ENCODE measurements at places on chromosomes 2 and 18.
A peak's percentile ranks its signal among the peaks of the same experiment; 100 is the strongest.

DNA sequence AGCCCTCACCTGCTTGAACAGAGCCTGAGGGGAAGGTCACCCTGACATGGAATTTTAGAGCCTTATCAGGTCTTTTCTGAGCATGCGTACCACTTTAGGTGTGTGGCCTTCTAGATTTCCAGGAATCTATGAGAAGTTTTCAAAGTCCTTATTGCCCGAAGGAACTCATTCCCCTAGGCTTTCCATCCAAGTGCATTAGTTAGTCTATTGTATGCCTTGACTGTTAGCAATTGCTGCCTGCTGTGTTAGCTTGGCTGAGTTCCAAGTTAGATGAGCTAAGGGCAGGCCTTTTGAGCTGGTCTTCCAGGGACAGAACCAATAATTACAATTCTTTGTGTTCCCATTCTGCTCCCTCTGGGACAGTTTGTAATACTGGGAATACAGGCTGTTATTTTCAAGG is 30.8 kb upstream of the PUM2 start:
- DNase-seq: no peak

DNA sequence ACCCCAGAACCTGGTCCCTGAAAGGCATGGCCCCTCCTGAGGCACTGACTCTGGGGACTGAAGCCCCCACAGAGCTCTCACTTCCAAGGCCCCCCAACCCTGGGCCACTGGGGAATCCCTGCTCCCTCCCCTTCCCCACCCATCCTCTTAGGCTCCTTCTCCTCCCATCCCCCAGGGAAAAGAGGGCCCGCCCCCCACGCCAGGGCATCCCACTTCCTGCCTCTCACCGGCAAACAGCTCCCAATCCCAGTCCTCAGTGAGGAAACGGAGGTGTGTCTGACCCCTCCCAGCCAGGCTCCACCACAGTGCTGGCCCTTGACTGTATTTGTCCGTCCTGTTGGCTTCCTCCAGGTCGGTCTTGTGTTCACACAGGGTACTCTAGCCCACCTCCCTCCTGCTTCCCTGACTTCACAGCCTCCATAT is 35.0 kb upstream of the PTMA start:
- peak; percentile 89 for DNase-seq

DNA sequence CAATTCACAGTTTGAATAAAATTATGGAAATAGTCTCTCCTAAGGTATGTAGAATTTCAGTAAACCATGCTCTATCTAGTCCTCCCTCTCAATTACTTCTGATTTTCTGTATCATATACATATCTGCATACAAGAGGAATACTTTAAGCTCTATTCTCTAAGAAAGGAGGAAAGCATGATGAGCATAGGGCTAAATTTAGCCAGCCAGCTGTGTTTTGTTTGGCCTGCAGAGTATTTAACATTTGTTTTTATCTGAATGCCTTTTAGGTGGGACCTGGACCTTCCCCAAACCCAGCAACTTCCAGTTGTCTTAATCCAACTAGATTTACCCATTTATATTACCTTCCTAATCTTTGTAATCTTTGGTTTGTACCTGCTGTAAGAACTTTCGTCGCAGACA is 42.2 kb upstream of the FAM117B start:
- DNase-seq: no peak

DNA sequence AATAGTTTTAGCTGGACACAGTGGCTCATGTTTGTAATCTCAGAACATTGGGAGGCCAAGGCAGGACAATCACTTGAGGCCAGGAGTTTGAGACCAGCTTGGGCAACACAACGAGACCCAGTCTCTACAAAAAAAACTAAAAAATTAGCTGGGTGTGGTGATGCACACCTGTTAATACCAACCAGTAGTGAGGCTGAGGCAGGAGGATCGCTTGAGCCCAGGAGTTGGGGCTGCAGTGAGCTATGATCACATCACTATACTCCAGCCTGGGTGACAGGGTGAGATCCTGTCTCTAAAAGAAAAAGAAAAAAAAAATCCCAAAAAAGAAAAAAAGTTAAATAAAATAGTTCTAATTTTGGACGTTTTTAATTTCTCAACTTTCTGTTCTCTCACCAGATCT is 68.7 kb downstream of the MAP4K3 start:
- no peak for DNase-seq

DNA sequence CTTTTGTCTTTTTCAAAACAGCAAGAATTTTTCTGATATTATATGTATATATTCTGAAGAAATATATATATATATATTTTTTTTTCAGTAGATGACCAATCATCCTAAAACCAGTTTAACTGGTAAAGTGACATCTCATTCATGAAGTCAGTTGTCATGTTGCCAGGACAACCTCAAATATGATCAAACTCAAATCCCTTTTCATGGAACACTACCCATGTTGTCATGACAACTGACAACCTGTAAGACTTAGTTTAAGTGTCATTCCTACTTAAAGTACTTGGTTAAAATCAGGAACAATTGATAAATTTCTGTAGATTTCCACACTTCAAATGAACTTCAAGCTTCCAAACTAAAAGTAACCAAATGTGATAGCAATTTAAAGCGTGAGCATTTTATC is 101.8 kb upstream of the ERBB4 start:
- no peak for DNase-seq

- DNase-seq: no peak
Measured at GRCh38 chr2:178093471-178093870, 18.8 kb upstream of the RBM45 start.

DNA sequence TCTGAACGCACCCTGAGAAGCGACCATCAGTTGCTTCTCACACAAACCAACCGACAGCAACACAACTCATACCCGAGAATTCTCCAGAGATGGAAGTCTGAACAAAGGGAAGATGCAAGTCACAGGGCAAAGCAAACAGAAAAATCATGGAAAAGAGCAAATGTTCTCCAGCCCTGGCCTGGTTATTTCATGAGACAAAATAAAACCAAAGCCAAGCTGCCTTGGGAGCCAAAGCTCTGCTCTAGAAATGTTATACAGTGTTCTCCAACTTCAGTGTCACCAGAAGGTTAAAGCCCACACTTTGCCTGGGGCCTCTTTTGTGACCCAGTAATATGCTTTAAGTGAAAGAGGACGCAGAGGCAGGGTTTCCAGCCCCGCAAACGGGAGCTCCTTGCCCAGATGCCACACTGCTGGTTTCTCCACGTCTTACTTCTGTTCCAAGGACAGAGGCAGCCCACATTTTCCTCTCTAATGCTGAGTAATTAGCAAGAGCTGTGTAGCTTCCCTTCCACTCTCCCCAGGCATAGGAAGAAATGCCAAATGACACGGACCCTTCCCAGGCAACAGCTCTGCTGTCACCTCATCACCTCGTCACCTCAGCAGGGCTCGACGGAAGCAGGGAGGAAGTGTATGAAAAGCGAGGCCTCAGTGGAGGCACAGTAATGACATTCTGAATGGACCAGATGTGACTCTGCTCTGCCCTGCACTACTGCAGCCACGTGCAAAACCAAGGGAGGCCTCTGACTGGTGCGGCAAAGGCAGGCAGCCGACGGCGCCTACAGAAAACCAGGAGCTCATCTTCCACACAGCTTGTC is 64.7 kb downstream of the FBXO15 start:
- DNase-seq: no peak

- DNase-seq: no peak
Measured at GRCh38 chr2:62192811-62193210, 3.1 kb upstream of the B3GNT2 start.

- DNase-seq: no peak
Measured at GRCh38 chr2:183089192-183089851, 10.8 kb downstream of the DUSP19 start.

DNA sequence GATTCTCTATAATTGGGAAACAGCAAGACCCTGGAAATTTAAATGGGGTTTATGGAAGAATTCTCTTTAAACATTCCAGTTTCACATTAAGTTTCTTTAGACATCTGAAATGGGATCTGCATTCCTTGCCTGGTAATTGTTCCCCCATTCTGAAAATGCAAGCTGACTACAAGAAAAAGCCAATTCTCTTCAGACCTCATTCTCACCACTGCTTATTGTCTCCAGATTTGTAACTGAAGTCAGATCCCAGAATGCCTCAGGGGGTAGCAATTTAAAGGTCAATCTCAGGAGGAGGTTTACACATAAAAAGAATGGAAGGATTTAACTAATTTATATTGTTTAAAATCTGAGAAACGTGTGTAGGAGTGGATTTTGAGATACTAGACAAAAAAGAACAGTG is 41.2 kb downstream of the COL3A1 start:
- DNase-seq: no peak

DNA sequence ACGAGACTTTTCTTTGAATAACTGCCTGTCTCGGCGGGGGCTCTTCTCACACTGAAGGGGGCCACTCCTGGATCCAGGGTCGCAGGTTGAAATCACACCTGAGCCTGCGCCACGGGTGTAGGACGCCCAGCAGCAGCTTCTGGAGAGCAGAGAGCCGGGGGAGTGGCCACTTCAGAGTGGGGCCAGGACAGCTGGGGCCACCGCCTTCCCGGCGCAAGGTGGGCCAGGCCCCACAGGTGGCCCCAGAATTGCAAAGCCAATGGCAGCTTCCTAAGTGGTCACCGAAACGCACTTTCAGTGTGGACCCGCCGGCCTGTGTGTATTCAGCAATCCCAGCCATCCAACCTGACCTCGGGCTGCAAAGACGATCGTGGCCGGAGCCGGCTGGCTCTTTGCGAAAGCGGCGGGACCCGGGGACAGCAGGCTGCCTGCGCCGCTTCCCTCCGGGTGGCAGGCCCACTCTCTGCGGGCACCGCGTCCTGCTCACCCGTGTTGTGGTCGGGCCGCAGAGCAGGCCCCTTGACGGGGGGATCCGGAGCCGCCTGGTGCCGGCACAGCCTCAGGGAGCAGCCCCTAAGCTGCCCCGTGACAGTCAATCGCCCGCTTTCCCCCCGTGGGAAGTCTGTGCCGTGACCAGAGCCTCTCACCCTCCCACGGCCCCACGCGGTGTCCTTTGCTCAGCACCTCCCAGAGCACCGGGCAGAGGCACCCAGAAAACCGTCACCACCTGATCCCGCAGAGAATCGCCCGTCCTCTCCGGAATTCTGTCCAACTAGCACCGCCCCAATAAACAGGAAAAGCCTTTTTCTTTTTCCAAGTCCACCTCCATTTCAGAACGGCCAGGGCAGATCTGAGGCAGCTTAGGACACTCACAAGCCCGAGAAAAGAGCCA is 144.7 kb downstream of the ZNF516 start:
- DNase-seq: no peak

DNA sequence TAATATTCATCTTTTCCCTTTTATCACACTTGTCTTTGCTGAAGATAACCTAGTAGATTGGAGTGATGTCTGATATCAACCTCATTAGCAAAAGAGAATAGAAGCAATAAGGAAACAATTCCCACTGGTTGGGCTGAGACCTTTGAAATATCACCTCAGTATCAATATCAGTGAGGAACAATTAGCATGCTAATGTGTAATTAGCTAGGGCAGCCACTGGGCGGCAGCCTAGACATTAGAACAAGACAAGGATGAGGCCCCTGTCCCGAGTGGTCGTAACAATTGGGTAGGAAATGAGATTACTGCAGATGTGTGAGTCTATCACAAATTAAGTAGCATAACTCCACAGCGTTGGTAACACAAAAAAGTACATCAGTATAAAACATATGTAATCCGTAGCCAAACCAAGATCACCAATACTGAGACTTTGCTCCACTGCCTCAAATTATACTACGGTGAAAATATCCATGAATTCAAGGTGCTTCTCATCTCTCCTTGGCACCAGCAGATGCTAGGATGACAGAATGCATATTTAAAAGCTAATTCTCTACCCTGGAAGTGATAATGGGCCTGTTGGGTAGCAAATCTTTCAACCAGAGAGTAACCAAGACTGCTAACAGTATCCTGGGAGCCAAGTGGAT is 99.1 kb downstream of the ALPK2 start:
- peak; percentile 66 for DNase-seq

Data from lower lobe of right lung (tissue), 2 donors.